ENCODE measurements at places on chromosomes 3 and 15. TPM values are rescaled to one million over a fixed set of nuclear protein-coding genes. Genes with fewer than 3 reads are reported as not detected.

- no peak for DNase-seq
Measured at GRCh38 chr3:157082305-157082982, 77.5 kb downstream of the CCNL1 start.

- DNase-seq: no peak
Measured at GRCh38 chr3:196274585-196274984, 12.9 kb downstream of the PCYT1A start.

GRCh38 chr3:85726241-85726640 lies 767.5 kb downstream of the CADM2 start:
- no peak for DNase-seq

- peak; percentile 16 for DNase-seq
Measured at GRCh38 chr15:31279221-31280045, 47.2 kb upstream of the KLF13 start.

DNA sequence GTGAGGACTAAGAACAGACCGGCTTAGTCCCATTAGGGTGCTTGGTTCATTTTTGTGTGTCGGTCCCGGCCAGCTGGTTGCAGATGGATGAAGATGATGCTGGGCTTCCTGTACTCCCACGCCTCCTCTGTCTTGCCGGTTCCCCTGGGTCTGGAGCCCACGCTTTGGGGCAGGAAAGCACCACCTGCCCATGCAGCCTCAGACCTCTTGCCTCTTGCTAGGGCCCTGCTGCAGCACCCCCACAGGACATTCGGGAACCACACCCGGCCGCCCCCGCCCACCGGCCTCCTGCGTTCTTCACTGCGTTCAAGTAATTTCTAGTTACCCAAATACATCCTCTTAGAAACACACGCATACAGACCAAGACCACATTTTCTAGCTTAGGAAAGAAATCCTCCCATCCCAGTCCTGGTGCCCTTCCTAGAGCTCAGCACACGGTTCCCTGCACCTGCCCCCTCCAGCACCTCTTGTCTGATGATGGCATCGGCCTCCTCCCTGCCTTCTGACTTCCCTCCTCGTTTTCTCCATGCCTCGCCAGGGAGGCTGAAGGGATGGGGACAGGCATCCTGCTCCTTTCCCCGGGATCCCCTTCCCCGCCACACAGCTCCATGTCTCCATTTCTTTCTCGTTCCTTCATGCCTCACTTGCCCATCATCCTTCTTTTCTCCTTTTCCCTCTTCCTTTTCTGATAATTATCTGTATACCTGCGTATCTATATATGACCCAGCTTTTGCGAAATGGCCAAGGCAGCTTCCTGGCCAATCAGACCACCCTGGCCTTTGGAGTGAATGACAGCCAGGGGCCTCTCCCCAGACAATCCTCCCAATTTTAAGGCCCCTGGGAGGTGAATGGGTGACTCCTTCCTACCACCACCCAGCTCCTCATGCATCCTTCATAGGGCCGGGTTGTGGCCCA lies 30.9 kb downstream of the FAM3D start:
- DNase-seq: no peak

- DNase-seq: no peak
Measured at GRCh38 chr3:45596290-45596791, 1.8 kb downstream of the LIMD1 start.

DNA sequence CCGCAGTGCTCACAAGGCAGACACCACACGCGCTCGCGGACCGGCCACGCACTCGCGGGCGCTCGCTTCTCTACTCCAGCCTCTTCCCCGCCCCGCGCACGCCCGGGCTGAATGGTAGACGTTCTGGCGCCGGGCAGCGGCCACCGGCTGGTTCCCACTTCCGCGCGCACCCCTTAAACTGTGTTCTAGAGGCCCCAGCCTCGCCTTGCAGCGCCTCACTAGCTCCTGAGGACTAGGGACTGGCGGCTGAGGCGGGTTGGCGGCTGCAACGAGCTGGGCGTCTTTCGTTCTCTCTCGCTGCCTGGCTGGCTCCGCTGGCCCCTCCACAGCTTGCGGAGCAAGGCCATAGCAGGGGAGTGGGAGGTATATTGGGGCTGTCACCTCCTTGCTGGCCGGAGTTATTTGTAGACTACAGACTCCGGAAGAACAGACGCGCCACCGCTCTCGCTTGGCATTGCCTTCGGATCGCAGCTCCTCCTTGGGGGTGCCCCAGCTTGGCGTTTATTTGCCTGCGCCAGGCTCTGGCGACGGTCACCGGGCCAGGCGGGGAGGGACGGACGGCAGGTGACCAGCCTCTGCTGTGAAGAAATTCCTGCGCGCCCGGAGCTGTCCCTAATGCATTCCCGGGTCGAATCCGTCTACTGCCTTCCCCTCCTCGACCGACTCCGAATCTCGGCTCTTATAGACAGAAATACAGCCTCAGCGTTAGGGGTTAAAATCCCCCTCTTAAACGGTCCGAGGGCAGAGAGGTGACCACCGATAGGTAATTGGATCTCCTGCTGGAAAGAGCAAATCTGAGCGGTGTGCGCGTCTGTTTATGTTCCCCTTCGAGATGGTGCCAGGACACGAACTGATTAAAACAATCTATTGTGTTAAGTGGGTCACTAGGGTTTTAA lies 1.3 kb downstream of the GREM1 start:
- DNase-seq: no peak

GRCh38 chr3:8954938-8955763 lies 8.1 kb downstream of the RAD18 start:
- no peak for DNase-seq

DNA sequence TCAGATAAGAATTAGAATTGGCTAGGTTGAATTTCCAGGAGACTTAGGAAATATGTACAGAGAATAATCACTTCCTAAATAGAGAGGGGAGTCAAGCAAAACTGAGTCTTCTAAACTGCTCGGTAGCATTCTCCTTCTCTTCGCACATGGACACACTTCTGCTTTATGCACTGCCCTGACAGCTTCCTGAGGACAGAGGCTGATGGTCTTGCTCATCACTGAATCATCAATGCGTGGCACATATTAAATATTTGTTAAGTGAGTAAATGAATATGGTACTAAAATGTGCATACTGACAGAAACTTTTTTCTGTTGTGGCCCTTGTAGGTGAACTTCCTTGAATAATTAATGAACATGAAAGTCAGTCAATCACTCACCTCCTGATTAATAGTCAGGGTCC lies 315.5 kb downstream of the FHIT start:
- no peak for DNase-seq

- no peak for DNase-seq
Measured at GRCh38 chr3:945738-946137, 147.1 kb upstream of the CNTN6 start.

- DNase-seq: no peak
Measured at GRCh38 chr15:69253156-69253555, 45.6 kb upstream of the PAQR5 start.

- DNase-seq: no peak
Measured at GRCh38 chr15:56273724-56274123, 30.0 kb upstream of the RFX7 start.

- no peak for DNase-seq
Measured at GRCh38 chr3:150278195-150278594, 129.9 kb upstream of the TSC22D2 start.

DNA sequence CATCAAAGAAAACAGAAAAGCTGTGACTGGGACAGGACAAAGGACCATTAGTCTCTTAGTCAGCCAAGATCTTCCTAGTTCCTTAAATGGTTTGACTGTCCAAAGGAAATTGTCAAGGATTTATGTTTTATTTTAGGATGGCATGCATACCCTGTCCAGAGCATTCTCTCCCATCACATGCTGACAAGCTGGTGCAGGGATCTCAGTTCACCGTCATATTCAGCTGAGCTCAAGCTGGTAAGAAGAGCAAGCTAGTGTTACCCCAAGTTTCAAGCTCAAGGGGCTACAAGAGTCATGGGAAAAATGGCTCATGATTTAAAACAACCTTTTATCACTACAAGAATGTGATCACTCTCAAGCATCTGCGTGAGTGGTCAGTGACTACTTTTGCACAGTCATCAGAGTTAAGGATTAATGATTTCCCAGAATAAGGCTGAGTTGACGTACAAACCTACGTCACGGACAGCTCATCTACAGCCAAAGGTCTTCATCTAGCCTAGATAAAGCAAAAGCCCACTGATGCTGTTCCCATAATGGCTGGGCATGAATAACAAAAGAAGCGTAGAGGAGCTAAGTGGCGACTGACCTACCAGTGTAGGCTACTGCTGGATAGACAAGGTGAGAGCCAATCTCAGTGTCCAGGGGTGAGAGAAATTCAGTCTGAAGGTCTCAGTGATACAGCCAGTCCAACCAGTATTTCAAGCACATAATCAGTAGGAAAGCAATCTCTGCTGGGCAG lies 157.5 kb downstream of the GABRB3 start:
- no peak for DNase-seq

DNA sequence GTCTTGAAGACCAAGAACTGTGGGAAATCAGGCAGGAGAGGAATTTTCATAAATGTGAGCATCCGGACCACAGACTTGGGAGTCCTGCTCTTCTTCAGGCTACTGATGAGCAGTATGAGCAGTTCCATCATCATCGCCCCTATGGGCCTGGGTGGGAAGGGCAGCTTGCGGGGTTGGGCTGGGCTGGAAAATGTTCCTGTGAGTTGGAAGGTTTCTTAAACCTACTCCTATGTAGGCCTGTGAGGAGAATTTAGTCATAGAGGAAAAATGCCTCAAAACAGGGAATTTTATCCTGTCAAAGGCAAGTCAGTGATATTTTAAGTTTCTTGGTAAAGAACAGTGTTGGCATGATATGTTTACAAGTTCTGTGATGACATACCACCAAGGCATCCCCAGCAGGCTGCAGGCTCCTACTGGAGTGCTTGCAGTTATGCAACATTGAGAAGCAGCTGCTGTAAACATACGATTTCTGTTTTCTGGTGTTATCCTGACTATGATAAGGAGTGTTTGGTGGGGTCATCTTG lies 10.3 kb downstream of the MASP1 start:
- DNase-seq: no peak

GRCh38 chr15:35622641-35623340 lies 76.8 kb upstream of the DPH6 start:
- no peak for DNase-seq

DNA sequence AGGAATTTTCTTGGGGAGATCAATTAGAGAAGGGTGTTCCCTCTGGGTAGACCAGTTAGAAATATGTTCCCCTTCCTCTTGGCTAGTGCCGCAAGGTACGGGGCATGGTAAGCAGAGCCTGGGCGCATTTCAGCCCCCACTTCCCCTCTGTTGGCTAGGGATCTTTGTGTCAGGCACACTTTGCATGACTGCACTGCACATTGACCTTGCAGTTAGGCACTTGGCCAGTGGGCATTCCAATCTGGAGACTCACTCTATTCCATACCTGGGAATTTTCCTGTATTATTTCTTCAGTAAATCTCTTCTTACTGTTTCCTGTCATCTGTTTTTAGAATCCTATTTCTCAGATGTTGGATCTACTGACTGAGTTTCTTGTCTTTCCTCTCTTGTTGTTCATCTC lies 30.0 kb upstream of the CACNA1D start:
- DNase-seq: no peak

- no peak for DNase-seq
Measured at GRCh38 chr3:129005526-129006303, 4.6 kb downstream of the EFCC1 start.

DNA sequence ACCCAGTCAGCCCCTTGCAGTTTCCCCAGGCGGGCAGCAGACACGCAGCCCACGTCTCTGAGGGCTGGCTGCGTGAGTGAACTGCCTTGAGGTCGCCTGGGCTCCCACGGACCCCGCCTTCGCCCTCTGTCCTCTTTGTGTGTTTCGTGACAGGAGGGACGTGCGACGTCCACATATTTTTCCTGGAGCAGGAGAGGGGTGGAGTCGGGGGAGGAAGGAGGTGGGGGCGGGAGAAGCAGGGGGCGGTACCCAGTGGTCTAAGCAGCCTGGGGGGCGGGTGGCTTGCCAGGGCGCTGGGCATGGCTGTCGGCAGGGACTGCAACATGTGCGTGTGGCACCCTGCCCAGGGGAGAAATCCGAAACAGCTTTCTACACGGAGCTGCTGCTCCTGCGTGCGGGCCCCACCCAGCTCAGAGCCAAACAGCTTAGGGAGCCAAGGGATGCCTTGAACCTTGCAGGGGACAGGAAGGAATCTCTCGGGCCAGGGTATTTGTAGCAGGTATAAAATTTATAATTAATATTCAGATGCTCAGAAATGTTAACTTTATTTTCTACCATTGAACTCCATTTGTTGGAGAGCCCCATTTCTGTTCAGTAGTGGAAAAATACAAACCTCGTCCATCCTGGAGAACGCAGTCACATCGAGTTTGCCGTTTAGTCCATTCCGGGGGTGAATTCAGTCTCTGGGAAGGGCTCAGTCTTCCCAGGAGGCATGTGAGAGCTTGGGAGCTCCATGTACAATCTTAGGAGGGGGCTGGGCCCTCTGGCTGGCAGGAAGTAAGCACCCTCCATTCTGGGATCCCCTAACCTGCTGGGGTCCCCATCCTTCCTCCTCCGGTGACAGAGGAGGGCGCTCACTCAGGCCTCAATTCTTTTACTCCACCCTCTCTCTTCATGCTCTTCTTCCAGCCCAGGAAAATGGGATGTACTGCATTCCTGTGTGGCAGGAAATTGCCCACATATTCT lies 79.1 kb upstream of the MEF2A start:
- peak; percentile 92 for DNase-seq

- DNase-seq: no peak
Measured at GRCh38 chr3:157317895-157318294, 118.8 kb upstream of the PTX3 start.

GRCh38 chr3:56763233-56763632 lies 38.5 kb downstream of the ARHGEF3 start:
- no peak for DNase-seq

- no peak for DNase-seq
Measured at GRCh38 chr3:4899710-4900109, 79.5 kb upstream of the BHLHE40 start.

The COL7A1 gene
- 0.84 TPM for total RNA-seq

The PCSK6 gene
- total RNA-seq: 16.9 TPM

The REC114 gene
- not detected for total RNA-seq

The OR5K2 gene
- not detected for total RNA-seq

The KCNAB1 gene
- 3.6 TPM for total RNA-seq

The CHRM5 gene
- not detected for total RNA-seq

The ATR gene
- total RNA-seq: 27.7 TPM

The NANOGP8 gene
- total RNA-seq: not detected

The CPEB1 gene
- total RNA-seq: 2.5 TPM

The EBLN2 gene
- 5.0 TPM for total RNA-seq

The CLDN18 gene
- total RNA-seq: not detected

The CHP1 gene
- total RNA-seq: 128 TPM

The NRROS gene
- 20.7 TPM for total RNA-seq

The LRRC31 gene
- total RNA-seq: not detected
